ENCODE measurements at places on chromosomes 1 and 21.

DNA sequence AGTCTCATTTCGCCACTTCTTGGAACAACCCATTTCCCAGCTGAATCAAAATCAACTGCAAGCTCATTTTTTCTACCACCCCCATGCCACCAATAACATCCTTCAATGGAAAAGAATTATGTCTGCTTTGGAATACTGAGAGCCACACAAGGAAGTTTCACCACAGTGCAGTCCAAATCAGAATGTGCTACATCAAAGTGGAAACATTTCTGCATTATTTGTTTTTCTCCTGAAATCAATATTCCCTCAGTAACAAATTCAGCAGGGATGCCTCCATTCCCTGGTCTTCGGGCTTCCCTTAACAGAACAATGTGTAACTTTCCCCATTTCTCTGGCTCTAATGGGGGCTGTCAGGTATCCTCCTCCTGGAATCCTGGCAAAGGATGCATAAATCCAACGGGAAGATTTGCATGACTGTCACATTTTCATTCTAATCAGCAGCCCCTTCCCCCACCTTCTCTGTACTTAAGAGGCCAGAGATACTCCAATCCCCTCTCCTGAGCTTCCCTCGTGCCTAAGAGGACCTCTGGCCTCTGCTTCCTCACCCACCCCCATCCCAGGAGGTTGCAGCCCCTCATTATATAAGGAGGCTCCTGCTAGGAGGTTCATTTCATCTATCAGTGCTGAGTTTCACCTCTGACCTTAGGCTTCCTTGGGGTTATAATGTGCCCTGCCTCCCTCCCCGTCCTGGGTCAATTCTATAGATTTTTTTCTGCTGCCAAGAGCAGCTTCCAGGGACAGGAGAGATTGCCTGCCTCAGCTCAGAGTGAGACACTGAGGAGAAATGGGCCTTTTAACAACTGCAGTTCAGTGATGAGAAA is 201.1 kb downstream of the OMA1 start:
- no peak for DNase-seq

GRCh38 chr1:18950401-18951026 is 6.0 kb downstream of the IFFO2 start:
- DNase-seq, result no peak

GRCh38 chr1:201167041-201167991 is 13.0 kb upstream of the TMEM9 start:
- DNase-seq, result no peak

DNA sequence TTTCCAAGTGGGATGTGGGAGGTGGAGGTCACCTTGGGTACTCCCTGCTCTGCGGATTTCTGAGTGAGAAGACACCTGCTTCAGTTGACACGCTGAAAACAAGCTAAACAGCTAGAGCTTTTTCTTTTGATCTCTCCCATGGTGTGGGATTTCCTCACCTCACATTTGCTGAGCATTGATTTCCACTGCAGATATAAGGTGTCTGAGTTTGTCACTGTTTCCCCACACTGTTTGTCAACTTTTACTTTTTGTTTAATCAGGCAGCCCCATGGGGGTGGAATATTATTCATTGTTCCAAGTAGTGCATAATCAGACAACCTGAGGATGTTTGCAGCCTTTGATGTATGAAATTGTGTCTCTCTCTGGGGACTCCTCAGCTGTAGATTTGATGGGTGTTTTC is 49.5 kb downstream of the FASLG start:
- no peak for DNase-seq

DNA sequence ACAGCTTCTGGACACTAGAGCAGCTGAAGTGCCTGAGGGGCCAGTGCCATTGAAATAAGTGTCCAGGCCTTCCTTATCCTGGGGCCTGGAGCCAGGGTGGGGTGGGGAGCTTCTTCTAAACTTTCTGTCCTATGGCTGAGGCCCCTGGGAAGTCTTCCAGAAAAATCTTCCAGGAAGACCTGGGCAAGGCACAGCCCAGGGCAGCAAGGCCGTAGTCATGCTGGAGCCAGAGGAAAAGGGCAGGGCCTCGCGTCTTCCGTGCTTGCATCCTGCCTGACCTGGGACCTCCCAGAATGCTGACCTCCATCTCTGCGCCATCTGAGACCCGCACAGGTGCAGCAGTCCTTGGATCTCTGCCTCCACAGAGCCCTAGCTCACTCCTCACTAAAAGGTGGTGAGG is 96.7 kb upstream of the SLC44A3 start:
- DNase-seq, result no peak

DNA sequence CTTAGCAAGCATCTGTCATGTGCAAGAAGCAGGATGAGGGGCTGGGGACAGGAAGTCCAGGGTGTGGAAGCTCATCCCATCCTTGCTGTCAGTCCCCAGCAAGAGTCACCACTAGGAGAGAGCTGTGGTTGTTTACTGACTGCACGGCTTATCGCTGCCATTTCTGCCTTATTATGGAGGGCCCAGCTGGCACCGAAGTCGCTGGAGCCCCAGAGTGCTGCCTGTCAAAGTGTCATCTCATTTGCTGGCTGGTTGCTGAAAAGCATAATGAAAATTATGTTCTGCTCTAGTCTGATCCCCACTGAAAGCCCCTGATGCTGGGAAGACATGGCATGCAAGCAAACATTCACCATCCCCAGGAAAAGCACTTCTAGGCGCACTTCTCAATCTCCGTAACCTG is 642.7 kb downstream of the NPHP4 start:
- DNase-seq, result no peak

DNA sequence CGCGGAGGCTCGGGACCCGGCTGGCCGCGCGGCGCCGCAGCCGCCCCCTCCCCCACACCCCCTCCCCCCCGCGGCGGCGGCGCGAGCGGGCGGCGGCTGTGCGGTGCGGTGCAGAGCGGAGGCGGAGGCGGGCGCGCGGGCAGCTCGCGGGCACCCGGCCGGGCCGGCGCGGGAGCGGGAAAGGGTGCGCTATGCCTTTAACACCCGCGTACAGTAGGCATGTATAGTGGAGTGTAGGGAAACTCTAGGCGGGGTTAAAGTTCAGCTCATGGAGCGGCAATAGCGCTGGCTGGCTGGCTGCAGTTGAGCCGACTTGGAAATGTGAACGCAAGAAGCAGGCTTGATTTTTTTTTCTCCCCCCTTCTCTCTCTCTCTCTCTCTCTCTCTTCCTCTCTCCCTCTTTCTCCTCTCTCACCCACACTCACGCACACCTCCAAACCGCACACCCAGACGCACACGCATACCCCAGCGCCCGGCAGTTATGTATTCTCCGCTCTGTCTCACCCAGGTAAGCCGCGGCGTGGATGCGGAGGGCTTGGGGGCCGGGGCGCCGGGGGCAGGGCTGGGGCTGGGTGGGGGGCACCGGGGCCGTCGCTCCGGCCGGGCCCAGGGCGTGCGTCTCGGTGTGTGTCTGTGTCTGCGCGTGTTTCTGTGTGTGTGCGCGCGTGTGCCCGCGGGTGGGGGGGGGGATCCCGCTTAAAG is at the start of gene NFIA:
NFIA (plus strand) TSS at position 251 of the 702 bp plus-strand sequence.
- DNase-seq, result no peak

DNA sequence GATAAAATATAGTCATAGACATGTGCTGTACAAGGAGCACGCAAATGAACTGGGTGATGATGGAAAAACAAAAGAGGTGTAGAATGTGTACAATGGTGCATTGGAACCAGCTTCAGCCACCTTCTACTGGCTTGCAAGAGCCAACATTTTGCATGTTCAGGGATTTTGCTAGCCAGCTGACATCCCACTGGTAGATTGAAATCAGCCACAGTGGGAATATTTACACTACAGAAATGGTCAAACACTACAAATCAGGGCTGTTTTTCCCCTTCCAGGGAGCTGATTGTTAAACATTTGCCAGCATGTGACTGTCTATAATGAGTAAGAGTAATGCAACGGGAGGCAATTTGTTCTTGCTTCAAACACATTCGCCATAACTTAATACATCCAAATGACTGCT is 23.2 kb downstream of the PMVK start:
- DNase-seq, result no peak

GRCh38 chr1:206537141-206537540 is 29.8 kb downstream of the RASSF5 start:
- no peak for DNase-seq

DNA sequence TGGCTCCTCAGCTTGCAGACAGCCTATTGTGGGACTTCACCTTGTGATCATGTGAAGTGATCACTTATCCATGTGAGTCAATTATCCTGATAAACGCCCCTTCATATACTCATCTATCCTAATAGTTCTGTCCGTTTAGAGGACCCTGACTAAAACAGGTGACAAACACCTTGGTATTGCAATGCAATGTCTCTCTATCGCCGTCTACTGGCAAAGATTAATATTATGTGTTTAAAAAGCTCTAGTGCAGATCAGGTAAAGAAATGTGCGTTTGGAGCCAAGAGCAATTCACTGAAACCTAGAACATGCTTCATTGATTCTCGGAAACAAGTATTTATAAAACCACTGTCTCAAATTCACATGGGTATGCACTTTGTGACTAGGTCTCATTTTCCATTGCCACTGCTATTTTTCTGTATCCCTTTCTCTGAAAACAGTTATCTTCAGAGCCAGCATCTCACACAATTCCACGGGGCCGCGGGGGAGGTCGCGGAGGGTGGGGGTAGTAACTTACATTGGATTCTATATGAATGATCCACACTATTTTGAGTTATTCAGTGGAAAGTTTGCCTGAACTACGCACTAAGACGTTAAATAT is 554.6 kb upstream of the NCAM2 start:
- no peak for DNase-seq

GRCh38 chr1:19405195-19405760 is 80.1 kb downstream of the CAPZB start:
- no peak for DNase-seq

- peak; percentile 52 for DNase-seq
These were observed 26.7 kb downstream of the CFH start for GRCh38 chr1:196678510-196678884.

- DNase-seq, result no peak
These were observed 664 bp downstream of the FAM89A start for GRCh38 chr1:231039161-231040018.

GRCh38 chr1:156151093-156151688 is 2.2 kb upstream of the SEMA4A start:
- no peak for DNase-seq

DNA sequence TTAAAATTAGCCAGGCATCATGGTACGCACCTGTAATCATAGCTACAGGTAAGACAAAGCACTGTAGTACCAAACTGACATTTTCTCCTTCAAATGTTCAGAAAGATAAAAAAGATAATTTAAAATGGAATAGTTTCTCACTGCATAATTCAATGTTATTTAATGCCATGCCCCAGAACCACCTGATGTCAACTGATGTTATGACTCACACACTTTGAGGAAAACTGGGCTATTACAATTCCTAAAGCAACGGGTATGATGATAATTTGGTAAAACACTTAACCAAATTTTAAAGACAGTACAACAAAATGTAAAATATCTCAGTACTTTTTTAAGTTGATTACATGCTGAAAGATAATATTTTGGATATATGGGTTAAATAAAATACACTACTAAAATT is 22.9 kb upstream of the PLEKHO1 start:
- no peak for DNase-seq

- DNase-seq, result no peak
These were observed 11.3 kb downstream of the SLC30A2 start for GRCh38 chr1:26034504-26035202.

- DNase-seq, result no peak
These were observed 36.3 kb downstream of the PKP1 start for GRCh38 chr1:201319631-201320030.

DNA sequence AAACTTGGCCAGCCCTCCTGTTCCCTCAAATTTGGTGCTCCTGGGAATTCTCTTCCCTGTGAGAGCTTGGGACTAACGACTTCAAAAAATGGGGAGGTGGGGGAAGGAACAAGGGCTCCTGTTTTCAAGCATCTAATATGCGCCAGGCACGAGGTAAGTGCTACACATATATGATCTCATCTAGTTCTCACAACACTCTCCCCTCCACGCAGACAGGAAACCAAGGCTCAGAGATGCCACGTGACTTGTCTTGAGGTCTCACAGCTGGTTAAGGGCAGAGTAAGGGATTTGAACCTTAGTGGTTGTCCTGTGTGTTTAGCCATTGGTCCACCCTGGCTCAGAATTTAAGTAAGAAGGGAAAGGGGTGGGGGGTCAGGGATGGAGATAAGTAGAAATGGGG is 125.9 kb downstream of the DMRTB1 start:
- DNase-seq, result no peak

GRCh38 chr1:111707906-111708305 is 31.3 kb downstream of the INKA2 start:
- DNase-seq, result no peak

DNA sequence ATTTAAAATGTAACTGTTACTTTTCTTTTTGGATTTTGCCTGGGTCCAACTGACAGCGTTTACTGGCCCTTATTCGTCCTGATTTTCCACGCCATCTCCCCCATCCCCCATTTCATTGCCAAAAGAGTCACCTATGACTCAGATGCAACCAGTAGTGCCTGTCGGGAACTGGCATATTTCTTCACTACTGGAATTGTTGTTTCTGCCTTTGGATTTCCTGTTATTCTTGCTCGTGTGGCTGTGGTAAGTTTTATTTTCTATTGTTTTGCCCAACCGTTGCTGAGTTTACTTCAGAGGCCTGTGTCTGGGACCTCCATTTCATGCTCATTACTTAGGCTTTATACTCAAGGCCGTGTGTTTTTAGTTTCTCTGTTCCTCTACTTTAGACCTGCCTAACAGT is 9.3 kb downstream of the LEPR start:
- peak; percentile 77 for DNase-seq

GRCh38 chr1:39936724-39937491 is 18.0 kb upstream of the MFSD2A start:
- no peak for DNase-seq
